ENCODE measurements at places on chromosomes 12 and 14.

DNA sequence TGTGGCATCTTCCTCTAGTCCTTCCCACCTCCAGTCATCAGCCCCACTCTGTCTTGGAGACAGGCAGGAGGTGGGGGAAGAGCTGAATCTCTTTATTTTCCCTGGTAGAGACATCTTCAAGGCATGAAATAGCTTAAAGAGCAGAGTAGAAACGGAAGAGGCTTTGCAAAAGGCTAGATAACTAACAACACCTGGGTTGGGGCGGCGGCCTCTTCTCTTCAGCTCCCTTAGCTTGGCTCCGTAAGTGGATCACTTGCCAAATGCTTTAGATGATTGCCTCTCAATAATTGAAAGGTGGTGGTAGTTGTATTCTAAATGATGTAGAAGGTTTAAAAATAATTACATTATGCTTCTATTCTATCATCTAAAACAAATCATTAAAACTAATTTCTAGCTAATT, 36.1 kb downstream of the SSPN start:
- no peak for DNase-seq

- no peak for DNase-seq
These were observed 283.5 kb downstream of the ZFP36L1 start for GRCh38 chr14:68509188-68509983.

DNA sequence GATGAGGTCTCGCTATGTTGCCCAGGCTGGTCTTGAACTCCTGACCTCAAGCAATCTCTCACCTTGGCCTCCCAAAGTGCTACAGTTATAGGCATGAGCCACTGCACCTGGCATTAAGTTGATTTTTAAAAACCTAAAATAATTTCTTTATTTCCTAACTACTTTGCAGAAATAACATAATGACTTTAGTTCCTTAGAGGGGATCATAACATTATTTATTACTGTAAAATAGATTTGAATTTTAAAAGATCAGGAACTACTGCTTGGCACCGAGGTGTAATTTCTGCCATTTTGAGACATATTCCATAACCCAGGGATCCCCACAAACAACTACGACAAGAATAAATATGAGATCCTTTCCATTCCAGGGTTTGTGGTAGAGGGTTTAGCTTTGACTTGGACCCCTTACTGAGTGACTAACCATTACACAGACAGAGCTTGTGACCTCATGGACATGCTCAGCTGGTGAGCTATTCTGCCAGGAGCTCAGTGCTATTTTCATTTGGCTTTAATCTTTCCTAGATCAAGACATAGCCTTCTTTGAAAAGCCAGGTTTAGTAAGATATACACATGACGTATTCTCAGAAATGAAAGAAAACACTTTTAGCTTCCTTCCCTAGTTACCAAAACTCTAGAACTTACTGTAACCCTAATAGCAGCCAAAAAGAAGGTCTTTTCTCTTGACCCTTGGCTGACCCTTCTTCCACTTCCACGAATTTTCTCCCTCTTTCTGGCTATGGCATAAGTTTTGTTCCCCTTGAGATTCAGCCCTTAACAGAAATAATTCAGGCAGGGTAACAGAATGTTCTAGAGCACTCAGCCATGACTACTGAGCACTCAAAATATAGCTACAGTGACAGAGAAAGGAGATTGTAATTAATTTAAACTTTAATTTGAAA, 75.1 kb upstream of the NUDT4 start:
- no peak for DNase-seq

- DNase-seq: no peak
These were observed 35.8 kb upstream of the SPPL3 start for GRCh38 chr12:120940006-120940405.

- DNase-seq: no peak
These were observed 133.5 kb upstream of the DAAM1 start for GRCh38 chr14:59055006-59055405.

- DNase-seq: no peak
These were observed 291.8 kb downstream of the TMEM121 start for GRCh38 chr14:105817971-105818711.

GRCh38 chr14:91723501-91723900, 8.4 kb downstream of the CATSPERB start:
- DNase-seq: no peak

DNA sequence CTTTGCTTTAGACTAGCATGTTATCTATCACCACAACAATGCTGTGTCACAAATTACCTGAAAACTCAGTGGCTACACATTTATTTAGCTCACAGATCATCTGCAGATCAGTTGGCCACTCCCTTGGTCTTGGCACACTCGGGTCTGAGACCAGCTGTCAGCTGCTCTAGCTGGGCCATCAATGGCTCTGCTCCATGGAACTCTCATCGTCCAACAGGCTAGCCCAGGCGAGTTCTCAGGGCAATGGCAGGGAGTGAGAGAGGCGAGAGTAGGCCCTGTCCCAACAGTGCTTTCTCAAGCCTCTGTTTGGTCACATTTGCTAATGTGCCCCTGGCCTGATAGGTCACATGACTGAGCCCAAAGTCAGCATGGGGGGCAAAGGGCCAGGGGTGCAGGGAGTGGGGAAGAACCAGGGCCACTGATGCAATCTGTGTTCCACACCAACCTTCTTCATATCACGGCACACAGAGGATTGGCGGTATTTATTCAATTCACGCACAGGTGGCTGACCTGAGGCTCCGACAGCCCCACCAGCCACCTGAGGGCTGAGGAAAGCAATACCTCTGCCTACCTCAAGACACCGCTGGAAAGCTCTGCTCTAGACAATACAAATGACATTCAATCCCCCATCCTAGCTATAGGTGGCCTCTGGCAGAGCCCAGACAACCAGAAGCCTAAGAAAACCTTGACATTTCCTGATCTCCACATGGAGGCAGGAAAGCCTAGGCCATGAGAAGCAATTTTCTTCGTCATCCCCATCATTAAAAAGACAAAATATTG, 82.5 kb downstream of the NT5DC3 start:
- DNase-seq: no peak

DNA sequence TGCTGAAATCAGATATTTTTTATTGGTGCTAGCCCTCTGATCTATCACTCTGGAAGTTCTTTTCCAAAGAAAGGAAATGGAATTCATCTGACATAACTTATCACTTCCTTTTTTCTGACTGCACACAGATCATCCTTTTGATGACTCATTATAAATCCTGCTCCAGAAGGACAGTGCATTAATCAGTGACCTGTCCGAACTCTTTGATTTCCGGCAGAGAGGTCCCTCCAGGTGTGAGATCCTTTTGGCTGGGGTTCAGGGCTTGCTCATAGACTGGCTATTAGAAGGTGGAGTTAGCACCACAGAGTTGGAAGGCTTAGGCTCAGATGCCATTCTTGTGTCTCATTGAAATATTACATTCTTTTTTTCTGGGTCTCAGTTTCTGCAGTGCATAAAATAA, 328.2 kb downstream of the ZFP36L1 start:
- no peak for DNase-seq
